A549 treated with dexamethasone at 1 μM for 4 hours (cell line): ENCODE measurements at places on chromosomes 4 and X. TPM values are rescaled to one million over a fixed set of nuclear protein-coding genes. Genes with fewer than 3 reads are reported as not detected.

PARM1 gene
- total RNA-seq = 0.50 to 0.76 TPM (median 0.56 TPM) in 5 replicates

CCNI gene
- 66.5 to 79.5 TPM (median 74.9 TPM) in 5 replicates for total RNA-seq

SGMS2 gene
- 19.9 to 41.3 TPM (median 37.4 TPM) in 5 replicates for total RNA-seq

NAA11 gene
- total RNA-seq = not detected in 5 replicates

PABPC5 gene
- total RNA-seq = not detected in 5 replicates

PGAM4 gene
- total RNA-seq = 0.34 to 0.67 TPM (median 0.37 TPM) in 5 replicates

SHROOM3 gene
- total RNA-seq = 9.5 to 19.2 TPM (median 17.3 TPM) in 5 replicates

SSX2B gene
- not detected in 5 replicates for total RNA-seq

MAGEA12 gene
- total RNA-seq = 0.11 to 0.15 TPM (median 0.13 TPM) in 5 replicates

MYL5 gene
- 8.1 to 12.3 TPM (median 9.7 TPM) in 5 replicates for total RNA-seq

XAGE1A gene
- 21.1 to 62.0 TPM (median 33.5 TPM) in 5 replicates for total RNA-seq

GLRA3 gene
- total RNA-seq = 0.03 to 0.05 TPM in 2 of 5 replicates, not detected in the others

XK gene
- total RNA-seq = 0.35 to 0.43 TPM (median 0.42 TPM) in 5 replicates

GAGE12H gene
- not detected in 5 replicates for total RNA-seq

PORCN gene
- 14.2 to 17.5 TPM (median 15.9 TPM) in 5 replicates for total RNA-seq

DDX53 gene
- not detected in 5 replicates for total RNA-seq
